ENCODE measurements at places on chromosomes 11 and 22.

DNA sequence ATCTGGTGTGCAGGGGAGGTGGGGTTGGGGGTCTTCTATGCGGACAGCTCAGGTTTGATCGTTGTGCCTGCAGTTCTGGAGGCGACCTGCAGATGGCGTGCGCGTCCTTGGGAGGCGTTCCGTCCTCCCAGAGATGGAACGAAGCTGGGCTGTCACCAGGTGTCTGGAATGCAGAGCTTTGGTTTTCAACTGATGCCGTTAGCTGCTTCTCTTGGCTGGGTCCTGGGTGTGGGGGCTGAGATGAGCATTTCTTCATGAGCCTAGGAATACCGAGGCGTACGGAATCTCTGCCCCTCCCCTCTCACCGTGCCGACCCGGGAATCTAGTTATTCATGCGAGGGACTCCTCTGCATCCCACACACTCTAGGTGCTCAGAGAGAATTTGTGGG is 98.6 kb downstream of the CEP164 start:
- DNase-seq, result peak; percentile 67
- H3K36me3 ChIP-seq, result no peaks in the 10 kb centered on the region
- no peak overlapping the region for H3K27ac ChIP-seq

GRCh38 chr11:44104481-44105294 is 9.2 kb downstream of the EXT2 start:
- H3K4me1 ChIP-seq, result peaks cover 32% of the 10 kb centered on the region
- H3K27me3 ChIP-seq, result no peaks in the 10 kb centered on the region
- DNase-seq, result no peak
- H3K27ac ChIP-seq, result no peak overlapping the region
- H3K4me3 ChIP-seq, result no peak overlapping the region
- H3K36me3 ChIP-seq, result peaks cover 10% of the 10 kb centered on the region

DNA sequence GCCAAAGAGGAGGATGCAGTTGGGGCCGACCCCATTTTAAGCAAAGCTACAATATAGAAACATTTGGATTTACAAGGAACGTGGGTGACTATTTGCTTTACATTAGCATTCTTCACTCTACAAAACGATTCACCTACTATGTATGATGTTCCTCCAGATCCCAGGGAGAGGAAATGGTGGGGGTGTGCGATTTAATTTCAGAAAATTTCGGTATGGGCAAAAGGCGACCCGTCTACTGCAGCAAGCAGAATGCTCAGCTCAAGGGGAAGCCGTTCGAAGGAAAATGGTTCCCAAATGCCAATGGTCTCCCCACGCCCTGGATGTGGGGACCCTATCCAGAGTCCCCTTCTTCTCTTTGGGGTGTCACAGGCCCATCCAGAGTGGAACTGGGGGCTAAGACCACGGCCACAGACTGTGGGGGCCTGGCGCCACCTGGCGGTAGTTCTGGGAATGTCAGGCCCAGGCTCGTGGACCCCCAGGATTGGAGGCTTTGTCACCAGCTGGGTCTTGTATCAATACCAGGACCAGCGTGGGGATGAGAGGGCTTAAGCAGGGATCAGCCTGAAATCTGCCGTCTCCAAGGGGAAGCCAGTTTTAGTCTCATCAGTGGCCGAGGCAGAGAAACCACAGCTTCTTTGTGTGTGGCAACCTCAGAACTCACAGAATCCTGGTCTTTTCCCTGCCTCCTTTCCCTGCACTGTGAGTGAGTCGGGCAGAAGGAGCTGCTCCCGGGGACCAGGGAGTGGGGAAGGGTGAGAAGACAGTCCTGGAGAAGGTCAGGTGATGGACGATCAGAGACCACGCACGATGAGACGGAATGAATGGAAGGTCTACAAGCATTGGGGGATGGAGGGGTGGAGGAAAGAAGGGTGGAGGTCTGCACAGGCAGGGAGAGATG is 8.4 kb downstream of the LRRC10B start:
- H3K4me1 ChIP-seq, result peaks cover 4% of the 10 kb centered on the region
- no peak overlapping the region for H3K4me3 ChIP-seq
- DNase-seq, result peak; percentile 63

DNA sequence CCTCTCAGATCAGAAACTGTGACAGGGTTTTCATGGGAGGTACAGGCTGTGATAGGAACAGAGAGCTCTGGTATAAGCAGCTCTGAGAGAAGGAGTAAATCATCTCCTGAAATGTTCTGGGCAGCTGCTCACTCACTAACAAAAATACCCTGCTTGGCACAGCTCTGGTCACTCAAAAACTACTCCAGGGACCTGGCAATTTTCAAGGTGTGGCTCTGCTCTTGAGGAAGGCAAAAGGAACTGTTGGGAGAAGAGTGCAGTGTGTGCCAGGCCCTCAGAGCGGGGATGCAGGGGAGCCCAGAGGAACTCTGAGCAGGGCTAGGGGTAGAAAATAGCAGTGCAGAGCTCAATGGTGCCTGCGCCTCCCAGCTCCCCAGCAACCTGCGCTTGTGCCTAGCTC is 180.5 kb upstream of the ZBED5 start:
- H3K27ac ChIP-seq, result no peak overlapping the region
- no peaks in the 10 kb centered on the region for H3K27me3 ChIP-seq
- DNase-seq, result no peak
- H3K4me1 ChIP-seq, result peaks cover 5% of the 10 kb centered on the region

DNA sequence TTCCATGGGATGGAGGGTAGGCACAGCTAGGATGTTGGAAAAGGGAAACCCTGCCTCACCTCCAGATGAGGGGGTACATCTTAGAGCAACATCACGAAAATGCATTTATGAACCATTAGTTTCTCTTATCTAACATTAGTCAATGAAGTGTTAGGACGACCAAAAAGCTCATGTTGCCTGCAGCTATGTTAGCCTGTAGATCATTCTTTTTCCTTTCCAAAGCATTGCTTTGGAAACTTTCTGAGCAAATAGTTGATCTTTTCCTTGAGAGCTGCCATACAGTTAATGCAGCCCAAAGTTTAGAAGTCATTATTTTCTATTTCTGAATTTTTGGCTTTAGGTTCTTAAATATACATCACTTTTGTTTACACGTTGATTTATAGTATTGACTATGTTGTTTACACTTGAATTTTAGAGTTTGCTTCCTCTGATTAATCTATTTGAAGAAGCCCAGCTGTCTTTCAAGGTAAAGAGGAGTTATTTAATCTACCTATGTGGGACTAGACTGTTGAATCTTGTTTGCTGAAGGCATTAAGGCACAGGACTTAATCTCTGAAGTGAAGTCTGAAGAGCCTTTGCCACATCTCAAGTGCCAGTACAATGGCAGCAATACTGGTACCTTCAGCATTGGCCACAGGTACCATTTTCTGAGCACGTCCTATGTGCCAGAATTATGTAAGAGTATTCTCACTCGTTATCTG is 11.0 kb downstream of the POU2AF3 start:
- no peak for DNase-seq
- H3K4me3 ChIP-seq, result no peak overlapping the region
- no peaks in the 10 kb centered on the region for H3K36me3 ChIP-seq
- H3K27ac ChIP-seq, result no peak overlapping the region
- no peaks in the 10 kb centered on the region for H3K4me1 ChIP-seq
- peaks cover 18% of the 10 kb centered on the region for H3K27me3 ChIP-seq
